Coronary artery (tissue), 2 donors: ENCODE measurements at places on chromosomes 6 and 20.

- no peak for DNase-seq
Measured at GRCh38 chr20:49028684-49029083, 17.4 kb upstream of the CSE1L start.

GRCh38 chr6:141443032-141443431, 689.7 kb upstream of the GJE1 start:
- DNase-seq: no peak

DNA sequence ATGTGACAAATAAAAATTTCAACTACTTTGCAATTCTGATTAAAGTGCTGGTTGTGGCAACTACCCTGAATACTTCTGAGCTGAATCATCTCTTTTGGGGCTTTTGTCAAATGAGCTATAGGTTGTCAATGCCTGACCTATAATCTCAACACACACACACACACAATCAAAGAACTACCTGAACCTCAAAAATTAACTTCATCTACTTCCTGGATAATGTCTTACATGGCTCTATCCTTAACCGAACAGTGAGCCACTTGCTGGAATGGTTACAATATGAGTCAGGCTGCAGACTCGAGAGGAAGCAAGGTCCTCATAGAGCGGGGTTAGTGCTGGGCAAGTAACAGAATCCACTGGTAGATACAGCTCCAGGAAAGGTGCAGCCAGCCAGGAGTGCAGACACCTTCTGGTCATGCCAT, 70.6 kb upstream of the DST start:
- DNase-seq: no peak

DNA sequence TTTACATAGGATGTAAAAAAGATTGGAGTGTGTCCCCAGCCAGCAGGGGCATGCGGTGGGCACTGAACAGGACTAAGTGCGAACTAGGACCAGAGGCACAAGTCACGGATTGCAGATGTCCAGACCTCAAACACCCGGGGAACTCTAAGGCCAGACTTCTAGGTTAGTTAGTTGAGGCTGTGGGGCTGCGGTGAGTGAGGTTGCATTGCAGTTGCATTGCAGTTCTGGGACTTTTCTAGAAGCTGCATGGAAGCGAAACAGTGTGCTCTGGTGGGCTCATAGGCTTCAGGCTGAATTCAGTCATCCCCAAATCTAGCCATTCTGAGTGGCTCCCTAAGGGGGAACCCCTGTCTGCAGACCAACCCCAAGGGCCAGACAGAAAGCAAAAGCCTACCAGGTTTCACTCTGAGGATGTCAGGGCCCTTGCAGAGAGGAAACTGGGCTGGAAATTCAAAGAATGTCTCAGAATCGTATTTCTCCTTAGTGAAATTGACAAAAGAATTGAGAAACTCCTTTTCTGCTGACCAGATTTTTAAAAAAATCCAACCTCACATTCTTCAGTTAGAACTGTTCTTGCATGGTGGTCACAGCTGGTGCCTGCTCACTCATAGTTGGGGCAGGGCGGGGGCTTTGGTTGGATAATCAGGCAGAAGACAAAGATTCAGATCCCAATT, 182.8 kb downstream of the ZDHHC14 start:
- no peak for DNase-seq

- peak; percentile 28 for DNase-seq
Measured at GRCh38 chr20:58642441-58642840, 8.6 kb upstream of the STX16 start.

DNA sequence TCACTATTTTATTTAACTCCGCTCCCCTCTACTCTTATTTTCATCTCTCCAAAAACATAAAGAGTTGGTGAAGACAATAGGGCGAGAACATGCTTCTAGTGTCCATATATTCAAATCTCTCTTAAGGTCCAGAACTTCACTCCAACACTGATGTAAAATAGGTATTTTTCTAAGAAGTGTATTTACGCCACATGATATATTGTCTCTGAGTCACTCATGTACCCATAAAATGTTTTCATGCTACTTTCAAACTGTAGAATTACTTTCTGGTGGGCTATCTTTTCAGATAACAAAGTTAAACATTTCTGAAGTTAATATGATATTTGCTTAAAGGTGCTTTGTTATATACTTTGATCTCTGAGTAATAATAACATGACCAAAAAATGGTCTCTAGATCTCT, 124.1 kb upstream of the IFNGR1 start:
- no peak for DNase-seq

DNA sequence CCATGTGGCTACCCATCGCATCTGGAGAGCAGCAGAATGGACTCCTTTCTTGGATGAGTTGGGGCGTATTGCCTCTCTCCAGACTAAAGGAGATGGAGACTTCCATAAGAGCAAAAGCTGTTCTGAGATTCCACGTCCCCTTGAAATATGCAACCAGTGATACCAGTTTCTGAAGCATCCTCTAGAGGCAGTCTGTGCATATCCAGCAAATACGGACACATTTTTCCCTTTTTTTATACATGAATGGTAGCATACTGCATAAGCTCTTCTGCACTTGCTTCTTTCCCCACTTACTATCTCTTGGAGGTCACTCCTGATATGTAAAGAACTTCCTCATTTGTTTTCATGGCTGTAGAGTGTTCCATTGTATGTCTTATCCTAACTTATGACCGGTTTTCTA, 34.6 kb downstream of the TAF8 start:
- DNase-seq: no peak

GRCh38 chr6:105692613-105693215, 289.8 kb upstream of the PREP start:
- no peak for DNase-seq

GRCh38 chr6:139407718-139408222, 33.3 kb upstream of the CITED2 start:
- DNase-seq: no peak

DNA sequence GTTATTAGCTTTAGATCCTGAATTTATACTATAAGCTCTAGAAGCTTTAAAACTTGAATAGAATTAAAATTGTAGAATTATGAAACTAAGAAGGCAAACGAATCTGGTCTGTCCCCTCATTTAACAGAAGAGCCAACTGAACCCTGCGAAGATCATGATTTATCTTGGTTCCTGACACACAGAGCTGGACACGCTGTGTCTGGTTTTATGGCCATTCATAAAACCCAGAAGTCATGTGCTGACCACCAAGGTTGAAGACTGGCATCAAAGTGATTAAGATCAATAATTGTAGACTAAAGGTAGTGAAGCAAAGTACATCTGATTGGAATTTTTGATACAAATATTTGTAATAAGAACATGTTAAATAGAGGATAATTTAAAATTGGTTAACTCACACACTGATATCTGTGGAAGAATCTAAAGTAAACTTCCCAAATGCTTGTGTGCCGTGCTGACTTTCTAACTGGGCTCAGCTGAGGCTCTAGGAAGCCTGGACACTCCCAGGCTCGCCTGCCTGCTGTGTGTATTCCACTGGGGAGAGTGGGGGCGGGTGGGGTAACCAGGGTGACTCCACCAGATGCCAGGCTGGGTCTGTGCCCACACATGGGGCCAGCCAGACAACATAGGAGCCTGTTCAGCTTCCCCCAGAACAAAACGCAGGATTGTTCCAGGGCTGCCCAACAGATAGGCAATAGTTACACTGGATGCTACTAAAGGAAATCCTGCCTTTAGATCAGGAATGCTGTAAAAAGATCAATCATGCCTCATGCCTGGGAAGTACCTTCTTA, 42.1 kb upstream of the SLC22A3 start:
- DNase-seq: no peak

GRCh38 chr20:46004187-46004586, 4.5 kb upstream of the MMP9 start:
- DNase-seq: no peak

GRCh38 chr20:57711311-57711712, 1.5 kb upstream of the PMEPA1 start:
- DNase-seq: no peak

DNA sequence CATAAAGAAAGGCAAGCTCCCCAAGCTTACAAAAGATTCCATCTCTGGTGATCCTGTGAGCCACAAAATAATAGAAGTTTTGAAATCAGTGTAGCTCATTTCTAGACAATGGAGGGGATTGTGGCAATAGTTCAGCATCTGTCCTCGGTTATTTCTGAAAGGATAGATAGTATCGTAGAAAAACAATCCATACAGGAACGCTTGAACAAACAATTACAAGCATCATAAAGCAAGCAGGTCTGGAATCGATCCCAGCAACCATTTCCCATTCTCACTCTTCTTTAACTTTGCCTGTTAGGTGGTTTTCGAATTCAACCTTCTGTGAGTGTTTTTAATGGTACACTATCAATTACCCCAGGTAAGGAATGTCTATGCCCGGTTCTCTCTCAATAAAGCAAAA, 931.1 kb downstream of the KIF16B start:
- DNase-seq: no peak

DNA sequence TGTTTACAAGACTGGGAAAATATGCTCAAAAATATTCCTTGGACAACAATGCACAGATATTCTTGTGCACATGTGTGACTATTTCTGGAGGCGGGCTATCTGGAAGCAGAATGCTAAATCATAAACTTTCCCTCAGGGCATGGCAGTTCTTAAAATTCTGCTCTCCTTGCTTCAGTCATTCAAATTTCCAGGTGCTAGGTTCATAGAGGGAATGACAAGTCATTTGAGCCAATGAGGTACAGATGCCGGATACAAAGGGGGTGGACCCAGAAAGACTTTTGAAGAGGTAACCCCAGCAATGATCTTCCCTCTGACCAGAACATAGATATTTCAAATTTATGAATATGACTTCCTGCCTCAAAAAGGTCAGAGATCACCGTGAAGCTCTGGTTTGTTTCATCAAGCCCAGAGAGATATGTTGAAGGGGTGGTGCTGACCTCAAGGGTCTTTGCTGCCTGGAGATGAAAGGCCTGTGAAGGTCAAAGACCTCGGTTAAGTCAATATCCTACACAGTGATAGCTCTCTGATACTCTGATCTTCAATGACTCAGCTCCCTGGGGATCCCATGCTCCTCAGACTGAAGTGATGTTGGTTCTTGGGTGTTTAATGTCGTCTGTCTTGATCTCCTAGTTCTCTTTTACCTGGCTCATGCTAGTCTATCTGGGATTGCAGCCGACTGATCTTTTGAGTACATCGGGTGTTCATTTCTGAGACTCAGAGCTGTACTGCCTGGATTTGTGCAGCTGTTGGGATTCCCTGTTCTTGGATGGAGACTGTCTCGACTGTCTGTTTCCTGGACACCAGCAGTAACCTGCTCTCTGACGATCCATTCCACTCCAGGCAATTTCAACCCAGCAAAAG, 47.5 kb upstream of the TSHZ2 start:
- DNase-seq: no peak

DNA sequence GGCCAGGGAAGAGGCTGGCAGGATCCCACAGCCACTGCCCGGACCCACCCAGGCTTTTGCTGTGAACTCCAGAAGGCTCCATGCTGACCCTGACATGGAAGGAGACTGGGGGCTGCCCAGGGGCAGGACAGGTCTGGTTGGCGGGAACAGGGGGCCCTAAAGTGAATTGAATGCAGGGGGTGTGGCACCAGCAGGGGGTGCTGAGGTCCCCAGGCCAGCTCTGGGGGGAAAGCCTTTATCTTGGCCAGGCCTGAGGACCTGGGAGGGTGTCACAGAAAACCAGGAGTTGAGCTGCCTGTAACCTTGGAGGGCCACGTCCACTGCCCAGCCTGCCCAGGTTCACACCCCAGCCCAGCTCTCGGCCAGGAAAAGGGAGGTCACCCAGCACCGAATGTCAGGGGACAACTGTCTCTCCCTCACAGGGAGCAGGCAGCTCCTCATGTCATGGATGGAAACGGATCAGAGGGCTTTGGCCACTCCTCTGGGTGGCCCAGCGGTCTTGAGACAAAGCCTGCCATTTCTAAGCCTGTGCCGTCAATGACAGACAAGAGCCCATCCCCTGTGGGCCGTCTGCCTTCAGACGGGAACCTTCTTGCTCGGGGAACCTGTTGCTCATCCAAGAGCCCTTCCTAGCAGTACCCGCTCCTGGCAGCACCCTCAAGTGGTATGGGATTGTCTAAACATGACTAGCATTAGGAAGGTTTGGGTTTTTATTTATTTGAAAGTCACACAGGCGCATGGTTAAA, 2.9 kb upstream of the YTHDF1 start:
- DNase-seq: no peak

DNA sequence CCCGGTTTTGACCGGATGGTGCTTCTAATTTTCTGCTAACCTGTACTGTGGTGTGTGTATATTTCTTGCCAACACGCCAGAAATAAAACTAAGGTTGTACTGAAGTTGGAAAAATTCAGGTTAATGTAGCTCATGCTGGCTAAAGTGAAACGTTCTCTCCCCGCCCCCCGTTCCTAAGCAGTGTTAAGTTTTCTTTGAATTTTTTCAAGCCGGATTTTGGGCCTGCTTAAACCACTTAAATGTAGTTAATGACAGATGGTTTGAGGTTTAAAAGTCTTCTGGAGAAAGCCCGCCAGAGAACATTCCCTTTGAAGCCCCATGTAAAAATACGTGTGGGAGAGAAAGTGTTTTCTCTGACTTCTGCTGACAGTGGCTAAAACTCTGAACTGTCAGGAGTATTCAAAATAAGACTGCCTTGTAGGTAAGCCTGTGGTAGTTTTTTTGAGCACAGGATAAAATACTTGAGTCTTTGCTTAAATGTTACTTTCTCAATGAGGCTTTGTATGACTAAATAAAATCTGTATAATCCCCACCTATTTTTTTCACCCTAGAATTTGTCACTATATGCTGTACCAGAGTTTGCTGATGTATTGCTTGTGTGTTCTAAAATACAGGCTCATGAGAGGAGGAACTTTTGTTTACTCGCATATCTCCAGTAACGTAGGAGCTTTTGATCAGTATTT, 101.3 kb downstream of the OR2B2 start:
- no peak for DNase-seq

- DNase-seq: no peak
Measured at GRCh38 chr6:43328528-43328927, 19.9 kb upstream of the CRIP3 start.

DNA sequence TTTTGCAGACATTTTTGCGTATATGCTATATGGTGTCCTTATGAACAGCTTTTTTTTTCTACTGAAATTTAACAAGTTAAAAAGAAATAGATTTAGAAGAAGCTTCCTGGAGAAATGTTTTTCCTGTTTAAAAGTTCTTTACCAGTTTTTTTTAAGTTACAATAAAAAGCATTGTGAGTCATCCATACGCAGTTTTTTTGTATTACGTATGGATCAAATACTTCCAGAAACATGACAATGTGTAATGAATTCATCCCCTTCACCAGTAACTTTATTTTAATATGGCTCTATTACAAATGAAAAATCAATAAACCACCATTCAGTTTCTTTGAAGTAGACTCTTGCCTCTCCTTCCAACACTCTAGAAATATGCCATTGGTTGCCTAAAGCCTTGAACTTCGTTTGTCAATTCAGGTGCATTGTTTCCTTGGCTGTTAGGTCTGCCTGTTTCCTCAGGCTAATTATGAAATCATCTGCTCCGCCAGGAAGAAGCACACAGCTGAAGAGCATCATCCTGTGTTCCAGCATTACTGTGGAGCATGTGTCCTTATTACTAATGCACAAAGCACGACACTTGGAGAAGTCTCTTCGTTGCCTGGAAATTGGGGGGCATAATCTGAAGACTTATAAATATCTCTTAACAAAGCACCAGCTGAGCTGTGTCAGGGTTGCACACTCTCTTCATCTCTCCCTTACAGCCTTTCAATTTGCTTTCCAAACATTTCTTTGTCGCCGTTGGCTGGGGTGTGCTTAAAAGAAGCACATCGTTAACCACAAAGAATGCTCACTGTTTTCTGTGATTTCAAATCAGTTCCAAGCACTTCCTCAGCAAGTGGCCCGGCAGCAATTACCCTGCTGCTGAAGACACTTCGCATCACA, 9.6 kb downstream of the MOXD1 start:
- DNase-seq: no peak
